ENCODE measurements at places on chromosomes 1 and 21.

- DNase-seq, result no peak
Observed at GRCh38 chr1:35810096-35810881, 2.5 kb downstream of the AGO4 start.

DNA sequence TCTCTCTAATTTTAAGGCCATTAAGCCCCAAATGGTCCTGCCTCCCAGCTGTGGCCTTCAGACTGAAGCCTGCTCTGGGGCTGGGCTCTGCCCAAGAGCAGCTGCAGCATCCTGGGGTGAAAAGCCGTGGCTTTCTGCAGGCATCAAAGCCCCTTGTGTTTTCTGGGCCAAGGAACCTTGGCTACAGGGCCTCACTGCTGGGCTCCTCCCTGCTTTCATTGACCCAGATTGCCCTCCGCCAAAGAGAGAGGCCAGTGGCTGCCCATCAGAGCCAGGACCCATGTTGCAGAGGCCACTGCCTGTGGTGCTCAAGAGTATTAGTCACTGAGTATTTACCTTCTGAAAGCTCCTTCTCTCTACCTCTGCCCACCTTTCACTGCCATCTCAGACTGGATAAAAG, 1.6 kb downstream of the ZNF648 start:
- no peak for DNase-seq

GRCh38 chr1:6174621-6175410, 5.3 kb downstream of the CHD5 start:
- no peak for DNase-seq

DNA sequence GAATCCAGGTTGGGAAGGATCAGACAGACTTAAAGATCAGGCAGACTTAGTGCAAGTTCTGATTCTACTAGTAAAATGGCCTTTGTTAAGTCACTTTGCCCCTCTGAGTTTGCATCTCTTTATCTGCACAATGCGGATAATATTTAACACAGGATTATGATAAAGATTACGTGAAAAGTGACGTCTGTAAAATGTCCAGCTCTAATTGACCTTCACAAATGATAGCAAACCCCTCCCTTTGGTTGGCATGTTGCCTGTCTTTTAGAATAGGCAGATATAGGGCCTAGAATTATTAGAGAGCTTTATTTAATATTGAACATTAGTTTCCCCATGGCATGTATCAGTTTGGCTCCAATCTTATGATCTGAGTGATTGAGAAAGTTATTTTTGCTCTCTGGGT, 55.4 kb downstream of the C1orf21 start:
- no peak for DNase-seq

DNA sequence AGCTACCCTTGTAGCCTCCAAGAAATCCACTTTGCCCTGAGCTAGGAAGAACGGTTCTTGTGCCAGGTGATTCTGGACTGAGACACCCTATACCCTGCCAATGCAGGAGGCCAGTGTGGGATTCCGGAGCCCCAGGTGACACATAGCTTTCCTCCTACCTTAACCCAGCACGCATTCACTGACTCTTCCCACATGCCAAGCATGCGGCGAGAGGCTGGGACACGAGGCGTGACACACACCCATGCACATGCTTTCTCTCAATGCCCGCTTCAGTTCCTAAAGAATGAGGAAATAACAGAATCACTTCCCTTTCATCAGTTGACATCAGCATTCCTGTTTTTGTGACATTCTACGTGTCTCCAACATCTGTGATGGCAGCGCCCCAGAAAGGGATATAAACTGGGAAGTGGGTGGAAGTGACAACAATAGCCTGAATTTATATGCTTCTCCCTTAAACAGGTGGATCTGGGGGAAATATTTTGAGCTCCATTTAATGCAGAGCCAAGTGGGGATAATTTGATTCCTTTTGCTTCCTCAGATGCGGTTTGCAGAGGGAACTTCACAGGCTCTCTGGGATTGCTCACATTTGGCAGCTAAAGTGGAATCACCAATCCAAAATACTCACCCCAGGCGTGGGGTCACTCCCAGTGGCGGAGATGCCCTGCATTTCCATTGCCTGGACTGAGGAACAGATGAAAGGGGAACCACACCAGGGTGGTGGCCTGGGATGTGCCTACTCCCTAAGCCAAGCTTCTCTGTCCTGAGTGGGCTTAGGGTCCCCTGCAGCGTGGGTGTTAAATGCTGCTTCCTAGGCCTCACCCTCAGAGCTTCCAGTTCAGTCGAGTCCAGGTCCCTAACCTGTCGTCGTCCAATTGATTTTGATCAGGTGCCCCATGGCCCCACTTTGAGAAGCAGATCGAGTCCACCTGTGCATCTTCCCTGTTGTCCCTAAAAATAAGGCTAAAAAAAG, 445.1 kb downstream of the SIPA1L2 start:
- DNase-seq, result no peak

DNA sequence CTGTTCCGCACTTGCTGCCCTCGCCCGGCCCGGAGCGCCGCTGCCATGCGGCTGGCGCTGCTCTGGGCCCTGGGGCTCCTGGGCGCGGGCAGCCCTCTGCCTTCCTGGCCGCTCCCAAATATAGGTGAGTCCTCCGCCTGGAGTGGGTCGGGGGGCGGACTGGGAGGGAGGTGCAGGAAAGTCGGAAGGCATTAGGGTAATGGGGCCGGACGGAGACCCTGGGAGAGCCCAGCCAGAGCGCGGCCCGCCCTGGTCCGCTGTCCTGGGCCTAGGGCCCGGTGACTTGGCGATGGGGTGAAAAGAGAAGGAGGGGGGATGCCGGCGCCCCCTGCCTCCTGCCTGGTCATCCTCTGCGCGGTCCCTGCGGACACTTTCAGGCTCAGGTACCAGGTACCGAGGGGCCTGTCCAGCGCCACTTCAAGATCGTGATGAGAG, 243 bp downstream of the ADAM15 start:
- no peak for DNase-seq

GRCh38 chr1:210360852-210361477, 32.3 kb downstream of the HHAT start:
- no peak for DNase-seq

DNA sequence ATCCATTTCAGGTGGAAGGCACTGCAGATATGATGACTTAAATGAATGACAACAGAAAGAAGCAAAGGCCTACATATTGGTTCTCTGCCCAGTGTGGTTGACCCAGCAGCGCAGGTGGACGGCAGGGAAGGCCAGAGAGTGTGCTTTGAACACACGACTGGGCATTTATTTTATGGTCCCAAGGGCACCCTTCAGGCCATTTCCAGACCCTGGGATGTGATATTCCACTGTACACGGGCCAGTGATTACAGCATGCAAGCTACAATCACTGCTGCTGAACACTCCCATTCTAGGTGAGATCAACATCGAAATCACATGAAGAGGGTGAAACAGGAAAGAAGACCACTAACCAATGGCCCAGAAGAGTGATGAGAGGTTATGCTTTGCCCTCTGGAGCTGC, 33.8 kb downstream of the PCNX2 start:
- DNase-seq, result no peak

GRCh38 chr1:93219443-93219842, 38.9 kb downstream of the CCDC18 start:
- no peak for DNase-seq

- DNase-seq, result no peak
Observed at GRCh38 chr1:234144901-234145300, 228.4 kb upstream of the COA6 start.

- DNase-seq, result no peak
Observed at GRCh38 chr1:27428316-27429028, 36.0 kb downstream of the GPR3 start.

GRCh38 chr1:27632387-27633297, 2.3 kb downstream of the FGR start:
- no peak for DNase-seq

DNA sequence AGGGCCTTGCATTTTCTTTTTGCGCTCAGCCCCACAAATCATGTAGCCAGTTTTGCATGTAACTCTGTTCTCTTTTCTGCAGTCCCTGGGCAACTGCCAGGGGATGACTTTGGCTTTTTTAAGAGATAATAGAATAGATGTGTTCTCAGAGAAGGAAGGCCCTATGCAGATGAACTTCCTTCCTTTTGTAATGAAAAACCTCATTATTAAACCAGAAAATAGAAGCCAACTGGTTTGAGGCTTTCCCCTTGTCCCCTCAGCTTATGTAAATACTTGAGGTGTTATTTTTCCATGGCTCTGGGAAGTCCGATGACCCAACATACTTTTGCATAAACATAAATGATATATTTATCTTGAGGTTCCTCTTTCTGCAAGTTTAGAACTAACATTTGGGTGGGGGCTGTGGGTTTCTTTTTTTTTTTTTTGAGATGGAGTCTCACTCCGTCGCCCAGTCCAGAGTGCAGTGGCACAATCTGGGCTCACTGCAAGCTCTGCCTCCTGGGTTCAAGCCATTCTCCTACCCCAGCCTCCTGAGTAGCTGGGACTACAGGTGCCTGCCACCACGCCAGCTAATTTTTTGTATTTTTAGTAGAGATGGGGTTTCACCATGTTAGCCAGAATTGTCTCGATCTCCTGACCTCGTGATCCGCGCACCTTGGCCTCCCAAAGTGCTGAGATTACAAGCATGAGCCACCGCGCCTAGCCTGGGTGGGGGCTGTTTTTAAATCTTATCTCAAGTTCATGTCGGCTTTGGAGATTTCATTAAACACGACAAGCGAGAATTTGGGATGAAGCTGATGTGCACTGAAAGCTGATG, 14.4 kb upstream of the FCRL5 start:
- no peak for DNase-seq

DNA sequence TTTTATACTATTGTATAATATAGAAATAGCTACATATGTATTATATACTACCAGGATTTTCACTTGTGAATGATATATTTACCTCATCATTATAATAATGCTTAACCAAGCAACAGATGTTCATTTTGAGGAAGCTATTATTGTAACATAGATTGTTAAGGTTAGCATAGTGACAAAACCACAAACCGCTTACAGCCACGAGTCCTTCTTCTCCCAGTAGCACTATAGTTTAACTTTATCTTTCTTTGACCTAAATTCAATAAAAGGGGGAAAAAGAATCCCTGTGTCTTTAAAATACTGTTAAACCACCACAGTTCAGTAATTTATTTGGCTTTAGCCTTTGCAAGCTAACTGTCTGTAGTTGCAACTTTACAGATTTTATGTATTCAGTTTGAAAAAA, 1039.4 kb upstream of the B3GALT2 start:
- DNase-seq, result no peak

DNA sequence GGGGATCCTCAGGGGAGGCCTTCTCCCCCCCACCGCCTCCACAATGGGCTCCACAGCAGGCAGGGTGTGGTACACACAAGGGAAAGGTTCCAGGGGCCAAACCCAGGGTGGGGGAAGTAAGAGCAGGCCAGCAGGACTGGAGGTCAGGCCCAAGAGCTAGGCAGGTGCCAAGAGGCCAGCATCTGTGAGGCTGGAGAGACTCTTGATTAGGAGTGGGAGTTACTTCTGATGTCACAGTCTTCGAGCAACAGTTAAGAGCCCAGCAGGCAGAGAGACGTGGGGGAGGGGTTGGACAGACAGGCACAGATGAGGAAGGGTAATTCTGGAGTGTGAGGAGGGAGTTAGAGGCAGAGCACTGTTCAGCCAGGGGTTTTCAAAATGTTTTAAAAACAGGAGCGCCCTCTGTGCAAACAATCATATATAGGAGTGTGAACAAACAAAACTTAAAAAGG, 55.8 kb downstream of the SLC9A1 start:
- DNase-seq, result no peak

GRCh38 chr1:217004776-217005436, 281.7 kb upstream of the ESRRG start:
- no peak for DNase-seq

DNA sequence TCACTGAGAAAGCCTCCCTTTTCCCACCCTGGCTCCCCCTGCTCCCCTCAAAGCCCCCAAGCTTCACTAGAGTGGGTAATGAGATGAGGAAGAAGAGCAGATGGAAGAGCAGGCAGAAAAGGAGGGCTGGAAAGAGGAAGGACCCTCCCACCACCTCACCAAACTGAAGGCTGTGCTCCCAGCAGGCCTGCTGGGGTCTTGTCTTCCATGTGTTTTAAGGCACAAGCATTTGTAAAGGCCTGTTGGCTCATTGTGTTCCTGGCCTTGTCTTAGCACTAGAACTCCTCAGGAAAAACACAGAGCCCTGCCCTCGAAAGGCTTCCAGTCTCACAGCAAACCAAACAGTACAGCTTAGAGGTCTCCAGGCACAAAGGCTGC, 51.5 kb downstream of the TOMM20 start:
- no peak for DNase-seq

DNA sequence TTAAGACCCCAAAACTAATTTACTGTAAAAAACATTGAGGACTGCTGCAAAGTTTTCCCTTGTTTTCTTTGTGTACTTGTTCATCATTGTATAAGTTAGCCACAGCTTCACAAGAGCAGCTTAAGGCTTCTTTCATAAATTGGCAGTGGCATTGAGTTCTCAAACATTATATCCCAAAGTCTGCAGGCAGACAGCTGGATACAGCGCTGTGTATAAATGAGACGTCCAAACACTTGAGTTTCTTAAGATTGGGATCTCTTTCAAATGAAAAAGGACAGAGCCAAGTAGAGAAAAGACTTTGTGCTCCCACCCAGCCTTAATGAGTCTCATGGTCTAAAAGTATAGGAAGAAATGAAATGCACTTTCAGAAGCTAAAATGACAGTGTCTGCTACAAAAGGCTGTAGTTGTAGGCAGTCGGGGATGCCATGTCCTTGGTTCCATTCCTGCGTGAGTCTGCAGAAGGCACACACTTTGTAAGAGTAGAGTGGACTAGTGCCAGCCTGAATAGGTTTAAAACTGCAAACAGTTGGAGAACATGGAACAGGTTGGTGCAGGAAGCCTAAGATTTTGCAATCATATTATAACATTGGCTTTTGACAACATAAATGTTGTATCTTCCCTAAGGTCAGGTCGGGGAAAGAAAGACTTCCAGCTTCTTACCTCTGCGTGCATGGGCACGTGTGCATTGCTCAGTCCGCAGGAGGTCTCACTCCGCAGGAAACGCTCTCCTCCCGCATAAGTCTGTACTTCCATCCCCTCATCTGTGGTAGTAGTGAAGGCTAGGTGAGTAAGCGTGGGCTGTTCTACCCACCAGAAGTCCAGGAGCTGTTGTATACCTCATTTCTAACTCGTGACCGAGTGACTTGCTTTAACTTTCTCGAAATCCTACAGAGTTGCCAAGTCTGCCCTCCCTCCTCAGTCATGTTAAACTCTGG, 94.4 kb downstream of the CD247 start:
- no peak for DNase-seq

DNA sequence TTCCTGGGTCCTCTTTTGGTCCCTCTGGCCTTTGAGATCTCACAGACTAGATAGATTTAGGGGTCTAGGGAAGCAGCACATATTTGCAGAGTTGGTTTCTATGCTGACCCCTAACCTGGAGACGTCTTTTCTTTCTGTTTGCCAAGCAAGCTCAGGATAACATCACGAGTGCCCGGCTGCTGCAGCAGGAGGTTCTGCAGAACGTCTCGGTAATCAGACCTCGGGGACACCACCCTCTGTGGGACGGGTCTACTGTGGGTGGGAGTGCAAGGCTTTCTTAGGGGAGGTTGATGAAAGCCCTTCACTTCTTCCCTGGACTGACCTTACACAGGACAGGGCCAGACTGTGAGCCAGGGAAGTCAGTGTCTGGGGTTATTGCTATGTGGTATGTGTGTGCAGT, 2.9 kb downstream of the IL24 start:
- no peak for DNase-seq

All from activated T-cell treated with anti-CD3 and anti-CD28 coated beads for 1 hour (primary cell).